ENCODE measurements at places on chromosomes 13 and 19.

- DNase-seq: no peak
Observed at GRCh38 chr13:109480011-109480955, 306.1 kb downstream of the IRS2 start.

DNA sequence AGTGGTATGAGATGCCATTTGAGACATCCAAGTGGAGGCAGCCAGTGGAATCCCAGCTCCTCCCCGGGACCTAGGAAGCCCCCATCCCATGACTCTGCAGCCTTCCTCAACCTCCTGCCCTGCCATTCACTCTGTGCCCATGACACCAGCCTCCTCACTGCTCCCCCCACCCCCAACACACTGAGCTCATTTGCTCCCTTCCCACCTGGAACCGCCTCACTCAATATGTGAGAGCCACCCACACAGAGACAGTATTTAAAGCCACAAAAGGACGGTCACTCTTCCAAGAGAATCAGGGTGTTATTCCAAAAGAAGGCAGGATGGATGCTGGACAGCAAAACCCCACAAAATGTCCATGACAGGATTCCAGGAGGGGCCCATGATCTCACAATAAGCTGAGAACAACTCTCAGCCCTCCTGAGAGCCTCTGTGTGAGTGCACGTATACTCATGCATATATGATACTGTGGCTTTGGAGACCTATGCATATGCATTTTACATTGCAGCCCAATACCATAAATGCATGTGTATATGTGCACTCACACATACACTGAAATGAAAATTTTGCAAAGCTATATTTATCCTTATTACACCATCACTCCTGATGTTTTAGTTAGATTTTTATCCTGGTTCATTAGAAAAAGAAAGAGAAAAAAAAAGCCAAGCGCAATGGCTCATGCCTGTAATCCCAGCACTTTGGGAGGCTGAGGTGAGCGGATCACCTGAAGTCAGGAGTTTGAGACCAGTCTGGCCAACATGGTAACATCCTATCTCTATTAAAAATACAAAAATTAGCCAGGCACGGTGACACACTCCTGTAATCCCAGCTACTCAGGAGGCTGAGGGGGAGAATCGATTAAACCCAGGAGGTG is 10.8 kb upstream of the RANBP3 start:
- no peak for DNase-seq

GRCh38 chr19:52603558-52604207 is 33.6 kb downstream of the ZNF701 start:
- no peak for DNase-seq

GRCh38 chr19:54248016-54248601 is 5.5 kb upstream of the LILRA6 start:
- peak; percentile 37 for DNase-seq

DNA sequence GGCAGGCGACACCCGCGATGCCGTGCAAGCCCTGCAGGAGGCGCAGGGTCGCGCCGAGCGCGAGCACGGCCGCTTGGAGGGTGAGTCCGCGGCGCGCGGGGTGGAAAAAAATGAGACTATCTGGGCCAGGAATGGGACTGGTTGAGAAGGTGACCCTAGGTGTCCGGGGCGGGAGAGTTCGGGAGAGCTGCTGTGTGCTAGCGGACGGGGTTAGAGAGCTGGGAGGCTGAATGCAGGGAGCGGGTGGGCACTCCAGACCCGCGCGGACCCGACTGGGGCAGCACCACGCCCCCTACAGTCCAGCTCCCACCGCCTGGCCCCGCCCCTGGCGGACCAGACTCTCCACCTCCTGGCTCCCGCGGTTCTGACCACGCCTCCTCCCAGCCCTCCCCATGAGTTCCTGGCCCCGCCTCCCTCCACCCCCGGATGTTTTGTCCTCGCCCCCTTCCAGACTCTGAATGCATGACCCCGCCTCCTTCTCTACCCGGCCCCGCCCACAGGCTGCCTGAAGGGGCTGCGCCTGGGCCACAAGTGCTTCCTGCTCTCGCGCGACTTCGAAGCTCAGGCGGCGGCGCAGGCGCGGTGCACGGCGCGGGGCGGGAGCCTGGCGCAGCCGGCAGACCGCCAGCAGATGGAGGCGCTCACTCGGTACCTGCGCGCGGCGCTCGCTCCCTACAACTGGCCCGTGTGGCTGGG is 1.5 kb downstream of the CLEC11A start:
- peak; percentile 94 for DNase-seq

- no peak for DNase-seq
Observed at GRCh38 chr19:17109300-17109699, 33.7 kb downstream of the MYO9B start.

Measured in CD4-positive, alpha-beta T cell treated with Interleukin-17A for 1 hour (primary cell).